Stomach (tissue), 19 donors: ENCODE measurements at places on chromosomes 2 and 18. TPM values are rescaled to one million over a fixed set of nuclear protein-coding genes. Genes with fewer than 3 reads are reported as not detected.

Gene ANKRD53
- not detected for total RNA-seq

Gene CASP10
- total RNA-seq: 28.0 TPM

Gene PDE6D
- total RNA-seq: 27.8 TPM

Gene SH2D6
- total RNA-seq: not detected

Gene RFX8
- total RNA-seq: not detected

Gene ZNF385B
- total RNA-seq: 1.8 TPM

Gene SKA1
- 3.3 TPM for total RNA-seq

Gene NTSR2
- total RNA-seq: not detected

Gene HOXD12
- total RNA-seq: not detected

DNA sequence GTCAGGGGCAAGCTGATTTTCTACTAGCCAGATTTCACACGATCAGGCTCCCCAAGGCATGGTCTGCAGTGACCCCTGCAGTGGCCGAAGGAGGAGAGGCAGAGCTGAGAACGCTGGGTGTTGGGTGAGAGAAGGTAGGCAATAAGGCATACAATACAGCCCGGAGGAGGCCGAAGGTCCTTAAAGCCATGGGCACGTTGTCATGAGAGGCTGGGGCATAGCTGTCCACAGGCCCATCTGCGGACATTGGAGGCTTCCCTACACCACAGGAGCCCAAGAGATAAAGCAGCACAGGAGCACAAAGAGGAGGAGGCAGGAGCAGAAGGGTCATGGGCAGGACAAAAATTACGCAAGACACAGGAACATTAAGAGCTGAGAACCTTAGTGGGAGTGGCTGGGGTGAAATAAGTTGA is 16.7 kb upstream of the BZW1 start:
- no peak for DNase-seq

GRCh38 chr2:84958135-84959059 is 12.6 kb upstream of the KCMF1 start:
- DNase-seq: peak; percentile 62

GRCh38 chr2:14632133-14632936 is at the start of gene LRATD1:
Gene LRATD1 (plus strand): TSS chr2:14632717. CDS start chr2:14633980, 1,263 bp downstream.
- DNase-seq: peak; percentile 94

DNA sequence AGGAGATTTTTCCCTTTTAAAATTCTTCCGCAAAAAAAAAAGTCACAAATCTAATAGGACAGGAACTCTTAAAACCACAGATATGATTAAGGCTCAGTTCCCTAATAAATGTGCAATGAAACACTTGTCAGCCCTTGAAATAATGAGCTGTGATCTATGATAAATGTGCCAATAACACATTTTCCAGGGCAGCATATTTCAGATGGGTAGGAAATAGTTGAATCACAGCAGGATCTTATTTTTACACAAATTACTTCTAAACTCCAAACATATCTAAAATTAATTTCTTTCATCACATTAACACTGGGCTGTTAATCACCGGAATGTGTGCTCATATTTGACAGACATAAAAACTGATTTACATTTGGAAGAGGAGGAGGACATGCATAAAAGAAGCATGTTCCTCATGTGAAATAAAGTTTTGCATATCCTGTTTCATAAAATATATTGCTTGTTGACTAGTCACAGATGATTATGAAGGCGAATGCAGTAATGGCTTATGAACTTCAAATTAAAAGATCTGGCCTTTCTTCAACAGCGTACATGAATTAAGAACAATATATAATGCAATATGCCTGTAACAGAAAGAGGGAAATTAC is 281.4 kb downstream of the PAX3 start:
- DNase-seq: no peak

DNA sequence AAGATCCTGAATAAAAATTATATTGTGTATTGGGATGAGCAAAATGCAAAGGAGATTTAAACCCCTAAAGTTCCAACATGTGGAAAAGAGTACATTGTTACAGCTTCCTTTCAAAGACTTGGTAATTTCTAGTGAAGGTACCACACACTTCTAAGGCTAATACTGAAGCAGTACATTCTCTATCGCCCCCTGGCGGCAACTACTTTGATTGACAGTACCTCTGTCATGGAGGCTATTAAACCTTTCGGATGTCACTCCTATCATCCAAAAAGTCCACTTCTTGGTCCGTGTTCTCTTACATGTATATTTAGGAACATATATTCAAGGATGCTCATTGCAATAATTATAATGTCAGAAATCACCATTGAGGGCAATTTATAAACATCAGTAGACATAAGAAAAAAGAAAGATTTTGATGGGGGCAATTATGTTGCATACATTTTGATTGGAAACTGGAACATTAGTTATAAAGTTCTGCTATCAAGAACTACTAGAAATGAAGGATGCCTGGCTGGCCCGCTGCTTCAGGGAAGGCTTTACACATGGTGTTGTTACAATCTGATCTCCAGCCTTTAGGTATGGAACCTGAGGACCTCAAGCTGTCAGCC is 601.6 kb downstream of the CPS1 start:
- DNase-seq: peak; percentile 85

GRCh38 chr2:63729831-63730230 is 111.9 kb upstream of the UGP2 start:
- no peak for DNase-seq

DNA sequence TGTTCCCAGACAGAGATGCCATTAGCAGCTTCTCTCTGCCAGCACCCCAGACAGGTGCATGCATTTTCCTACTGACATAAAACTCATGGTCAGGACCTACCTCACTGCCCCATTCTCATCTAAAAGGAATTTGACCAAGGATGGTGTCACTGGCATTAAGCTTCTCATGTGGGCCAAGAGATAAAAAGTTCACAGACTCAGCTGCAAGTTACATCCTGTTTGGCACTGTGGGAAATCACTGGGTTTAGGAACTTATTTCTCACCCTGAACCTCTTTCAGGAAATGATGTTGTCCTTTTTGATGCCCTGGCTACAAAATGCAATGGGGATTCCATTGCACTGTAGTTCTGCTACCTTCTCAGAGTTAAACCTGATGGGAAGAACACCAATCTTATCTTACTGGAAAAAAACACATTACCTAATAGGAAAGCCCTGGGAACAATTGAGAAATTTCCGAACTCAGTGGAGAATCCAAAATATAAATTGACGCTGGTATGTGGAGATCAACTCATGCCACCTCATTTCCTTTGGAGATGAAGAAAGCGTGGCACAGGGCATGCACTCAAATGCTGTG is 252.1 kb upstream of the COPS8 start:
- DNase-seq: no peak

DNA sequence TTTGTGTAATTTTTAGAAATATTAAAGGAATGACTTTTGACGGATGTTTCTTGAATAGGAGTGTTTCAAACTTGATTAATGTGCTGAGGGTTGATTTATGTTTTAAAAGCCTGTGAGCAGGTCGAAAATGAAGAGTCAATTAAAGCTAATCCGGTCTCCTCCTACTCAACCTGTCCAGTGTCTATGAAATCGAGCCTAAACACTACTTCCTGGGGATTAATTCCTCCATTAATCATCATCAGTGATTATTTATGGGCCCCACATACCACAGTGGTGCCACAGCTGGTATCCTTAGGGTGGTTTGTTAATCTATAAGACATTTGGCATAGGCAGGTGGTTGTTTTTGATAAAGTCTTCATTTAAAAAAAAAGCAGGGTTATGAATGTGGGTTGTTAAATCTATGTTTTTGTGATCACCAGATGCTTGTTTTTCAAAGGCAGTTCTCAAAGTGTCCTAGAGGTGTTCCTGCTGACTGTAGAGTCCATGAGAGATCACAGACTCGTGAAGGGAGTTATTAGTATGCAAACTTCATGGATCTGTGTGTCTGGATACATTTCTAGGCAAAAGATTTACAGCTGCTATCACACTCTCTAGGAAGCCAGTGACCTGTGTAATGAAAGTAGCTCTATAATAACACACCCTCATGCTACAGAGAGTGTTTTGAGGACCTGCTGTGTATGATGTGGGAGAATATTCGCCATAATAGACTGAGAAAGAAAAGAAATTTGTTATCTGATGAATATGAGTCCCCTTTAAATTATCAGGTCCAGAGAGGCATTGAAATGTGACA is 308.6 kb downstream of the AKAIN1 start:
- DNase-seq: no peak

DNA sequence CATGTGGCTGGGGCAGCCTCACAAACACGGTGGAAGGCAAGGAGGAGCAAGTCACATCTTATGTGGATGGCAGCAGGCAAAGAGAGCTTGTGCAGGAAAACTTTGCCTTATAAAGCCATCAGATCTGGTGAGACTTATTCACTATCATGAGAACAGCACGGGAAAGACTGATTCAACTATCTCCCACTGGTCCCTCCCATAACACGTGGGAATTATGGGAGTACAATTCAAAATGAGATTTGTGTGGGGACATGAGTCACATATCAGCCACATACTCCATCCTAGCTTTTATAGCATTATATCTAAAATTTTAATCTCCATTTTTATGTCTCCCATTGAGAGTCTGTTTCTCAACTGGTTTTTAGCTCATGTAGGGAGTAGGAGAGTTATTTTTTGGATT is 45.7 kb downstream of the ICOS start:
- DNase-seq: no peak

DNA sequence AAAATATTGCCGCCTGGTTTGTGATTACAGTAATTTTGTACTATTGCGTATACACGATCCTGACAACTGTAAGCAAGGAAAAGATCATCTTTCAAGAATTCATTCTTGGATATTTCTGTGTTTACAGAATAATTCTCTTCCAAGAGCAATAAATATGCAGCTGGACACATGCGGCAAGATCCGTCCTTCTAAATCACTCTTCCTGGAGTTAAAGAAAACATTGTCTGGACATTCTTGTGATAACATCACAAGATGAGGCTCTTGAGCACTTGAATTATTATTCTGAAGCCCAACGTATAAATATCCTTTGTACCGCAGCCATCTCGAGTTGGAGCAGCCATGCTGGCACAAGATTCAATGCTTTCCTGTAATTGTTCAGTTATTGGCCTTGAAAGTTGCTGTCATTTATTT is 9.9 kb downstream of the FHL2 start:
- peak; percentile 64 for DNase-seq

GRCh38 chr2:63729362-63729761 is 112.3 kb upstream of the UGP2 start:
- DNase-seq: no peak

- no peak for DNase-seq
Observed at GRCh38 chr2:83959266-83959665, 499.8 kb downstream of the SUCLG1 start.

- DNase-seq: no peak
Observed at GRCh38 chr2:197869041-197869440, 64.6 kb downstream of the PLCL1 start.

DNA sequence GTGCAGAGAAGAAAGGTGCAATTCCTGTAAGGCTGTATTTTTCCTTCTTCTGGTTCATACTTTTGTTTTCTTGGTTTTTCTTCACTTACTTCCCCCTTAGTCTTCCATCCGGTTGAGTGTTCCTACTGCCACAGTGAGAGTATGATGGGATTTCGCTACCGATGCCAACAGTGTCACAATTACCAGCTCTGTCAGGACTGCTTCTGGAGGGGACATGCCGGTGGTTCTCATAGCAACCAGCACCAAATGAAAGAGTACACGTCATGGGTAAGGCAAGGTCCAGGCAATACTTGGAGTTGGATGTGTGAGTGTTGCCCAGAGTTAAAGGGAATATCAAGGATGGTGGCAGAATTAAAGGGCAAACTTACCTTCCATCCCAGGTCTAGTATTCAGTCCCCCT is 108.0 kb downstream of the DTNA start:
- no peak for DNase-seq

GRCh38 chr2:36468463-36469105 is 113.0 kb downstream of the CRIM1 start:
- DNase-seq: no peak

DNA sequence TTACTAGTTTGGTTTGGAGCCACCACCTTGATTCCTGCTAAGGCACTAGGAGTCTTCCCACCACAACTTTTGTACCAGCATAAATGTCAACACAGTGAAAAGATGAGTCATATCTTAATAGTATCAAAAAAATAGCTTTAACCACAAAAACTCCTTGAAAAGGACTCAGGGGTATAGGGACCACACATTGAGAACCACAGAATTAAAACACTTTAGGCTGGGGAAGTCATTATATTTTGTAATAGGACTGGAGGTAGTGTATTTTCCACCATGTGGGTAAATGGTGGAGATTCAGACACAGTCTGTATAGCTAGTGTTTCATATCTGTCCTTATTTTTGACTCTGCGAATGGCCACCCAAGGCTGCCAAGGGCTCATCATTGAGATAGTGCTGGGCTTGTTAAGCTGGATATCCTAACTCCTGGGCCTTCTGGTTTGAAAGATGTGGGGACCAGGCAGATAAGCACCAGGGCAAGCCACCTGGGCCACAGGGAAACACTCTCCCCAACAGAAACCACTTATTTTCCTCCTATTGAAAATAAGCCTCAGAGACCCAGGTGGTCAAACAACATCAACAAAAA is 19.1 kb upstream of the FHL2 start:
- DNase-seq: no peak

DNA sequence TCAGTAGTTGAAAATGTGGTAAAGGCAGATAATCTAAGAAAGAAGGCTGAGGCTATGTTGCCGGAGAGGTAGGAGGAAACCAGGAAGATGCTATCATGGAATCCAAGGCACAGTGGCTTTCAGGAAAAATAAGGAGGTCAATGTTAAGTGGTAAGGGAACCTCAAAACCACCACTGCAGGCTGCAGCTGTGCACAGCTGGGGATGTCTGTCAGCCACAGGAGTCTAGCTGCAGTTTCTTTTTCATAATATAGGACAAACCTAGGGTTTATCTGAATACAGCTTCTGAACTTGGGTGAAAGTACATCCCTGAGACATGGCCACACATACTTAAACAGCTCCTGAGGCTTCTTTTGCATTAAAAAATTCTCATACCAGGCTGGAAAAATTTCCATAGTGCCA is 93.9 kb downstream of the SLC5A7 start:
- DNase-seq: no peak

DNA sequence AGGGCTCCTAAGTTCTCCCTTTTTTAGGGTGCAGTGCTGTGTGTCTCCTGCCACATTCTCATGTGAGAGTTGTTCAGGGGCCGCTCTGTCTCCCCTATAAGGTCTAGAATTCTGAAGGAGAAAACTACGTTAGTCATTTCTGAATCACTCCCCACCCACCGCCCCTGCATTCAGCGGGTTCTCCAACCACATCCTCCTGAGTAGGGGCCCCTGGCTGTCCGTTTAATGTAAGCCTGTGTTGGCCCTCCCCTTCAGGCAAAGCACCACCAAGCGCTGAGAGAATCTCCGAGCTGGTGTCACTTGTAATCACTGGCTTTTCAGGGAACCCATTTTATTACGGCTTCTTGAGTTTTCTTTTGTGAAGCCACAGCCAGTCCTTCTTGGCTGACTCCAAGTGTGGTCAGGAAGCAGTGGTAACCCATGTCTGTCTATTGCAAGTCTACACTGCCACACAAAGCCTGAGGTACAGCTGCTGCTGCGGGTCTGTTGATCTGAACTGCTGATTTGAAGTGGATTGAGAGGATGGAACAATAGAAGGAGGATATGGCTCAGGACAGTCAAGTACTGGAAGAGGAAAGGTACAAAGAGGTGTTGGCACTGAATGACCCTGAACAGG is 16.9 kb downstream of the LCT start:
- DNase-seq: peak; percentile 42

- DNase-seq: no peak
Observed at GRCh38 chr2:47028846-47029560, 113.4 kb upstream of the MCFD2 start.
